ENCODE measurements at places on chromosomes 16 and 17. TPM values are rescaled to one million over a fixed set of nuclear protein-coding genes. Genes with fewer than 3 reads are reported as not detected.

KRT33B gene
- not detected for total RNA-seq

- peak; percentile 91 for DNase-seq
Measured at GRCh38 chr17:50151041-50151936, 812 bp upstream of the PPP1R9B start.

GRCh38 chr16:424623-425081 is 797 bp upstream of the RAB11FIP3 start:
- DNase-seq = peak; percentile 65

DNA sequence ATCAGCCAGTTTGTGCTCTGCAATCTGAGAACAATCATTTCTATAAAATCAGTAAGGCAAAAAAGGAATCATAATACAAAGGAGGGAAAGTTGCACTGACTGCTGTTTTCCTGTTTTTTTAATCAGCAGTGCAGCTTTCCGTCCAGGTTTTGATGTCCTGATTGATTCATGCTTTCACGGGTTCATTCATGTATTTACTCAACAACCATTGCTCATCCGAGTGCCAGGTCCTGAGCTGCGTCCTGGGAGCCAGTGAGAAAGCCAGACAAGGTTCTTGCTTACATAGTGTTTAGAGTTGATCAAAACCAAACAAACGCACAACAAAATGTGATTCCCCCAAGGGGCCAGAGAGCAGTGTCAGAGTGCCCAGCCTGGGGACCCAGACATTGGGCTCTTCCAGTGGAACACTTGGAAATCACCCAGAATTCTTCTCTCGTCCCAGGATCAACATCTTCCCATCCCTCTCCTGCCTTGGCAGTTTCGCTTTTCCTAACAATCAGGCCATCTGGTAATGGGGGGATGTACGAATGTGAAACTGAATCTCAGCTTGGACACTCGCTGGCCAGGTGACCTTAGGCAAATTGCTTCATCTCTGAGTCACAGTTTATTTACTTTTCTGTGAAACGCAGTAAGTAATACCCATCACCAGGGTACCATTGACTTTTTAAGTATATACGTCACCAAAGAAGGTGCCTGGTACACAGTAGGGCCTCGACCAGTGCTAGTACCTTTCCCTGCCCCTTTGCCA is 13.3 kb upstream of the C1QL1 start:
- DNase-seq = no peak

PPP1R1B gene
- 0.76 TPM for total RNA-seq

CD79B gene
- 13.4 TPM for total RNA-seq

DNA sequence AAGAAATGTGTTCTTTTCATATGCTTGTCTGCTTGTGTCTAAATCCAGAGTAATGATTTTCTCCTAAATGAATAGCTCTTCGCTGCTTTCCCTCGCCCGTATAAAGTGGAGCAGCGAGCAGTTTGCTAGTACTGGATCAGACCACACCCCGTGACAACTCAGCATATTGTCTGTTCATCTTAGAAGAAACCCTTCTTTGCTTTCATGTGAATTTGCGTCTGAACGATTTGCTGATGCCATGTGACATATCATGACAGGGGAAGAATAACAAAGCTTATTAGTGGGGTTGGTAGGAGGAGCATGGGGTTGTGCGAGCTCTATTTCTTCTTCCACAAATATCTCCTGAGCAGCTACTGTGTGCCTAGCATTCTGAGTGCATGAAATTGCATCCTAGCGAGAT is 44.1 kb upstream of the CACNG4 start:
- DNase-seq = no peak

GRCh38 chr16:86922311-86922710 is 344.0 kb downstream of the FOXL1 start:
- no peak for DNase-seq

KATNB1 gene
- 13.3 TPM for total RNA-seq

DNA sequence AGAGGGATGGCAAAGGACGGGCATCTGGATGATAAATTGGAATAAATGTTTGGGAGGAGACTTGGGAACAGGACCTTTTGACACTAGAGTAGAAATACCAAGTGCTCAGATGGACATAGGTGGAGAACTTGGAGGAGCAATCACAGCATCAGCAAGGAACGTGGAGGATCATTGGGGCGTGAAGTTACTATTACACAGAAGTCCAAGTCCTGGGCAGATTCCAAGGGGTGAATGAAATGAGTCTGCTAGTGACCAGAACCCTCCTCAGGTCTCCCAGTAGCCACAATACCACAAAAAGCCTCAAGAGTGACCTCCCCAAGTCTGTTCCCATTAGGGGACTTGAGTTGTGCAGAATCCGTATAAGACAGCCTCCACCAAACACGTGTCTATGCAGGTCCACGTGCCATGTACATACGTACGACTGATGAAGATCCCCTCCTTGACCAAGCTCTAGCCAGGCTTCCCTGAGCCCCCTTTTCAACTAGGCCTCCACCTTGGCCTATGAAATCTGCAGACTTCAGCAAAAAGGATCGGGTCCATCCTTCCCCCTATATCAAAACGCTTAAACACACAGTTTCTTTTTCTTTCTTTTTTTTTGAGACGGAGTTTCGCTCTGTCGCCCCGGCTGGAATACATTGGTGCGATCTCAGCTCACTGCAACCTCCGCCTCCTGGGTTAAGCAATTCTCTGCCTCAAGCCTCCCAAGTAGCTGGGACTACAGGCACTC is 2.2 kb downstream of the C17orf67 start:
- no peak for DNase-seq

ECI1 gene
- 50.8 TPM for total RNA-seq

GP2 gene
- total RNA-seq = not detected

SLC9A5 gene
- total RNA-seq = not detected
